Stimulated activated CD4-positive, alpha-beta T cell treated with anti-CD3 and anti-CD28 coated beads, Interleukin-1b, Interleukin-23, amount 100 ng/mL, for 4 hours (primary cell): ENCODE measurements at places on chromosomes 16 and 17.
A peak's percentile ranks its signal among the peaks of the same experiment; 100 is the strongest.

DNA sequence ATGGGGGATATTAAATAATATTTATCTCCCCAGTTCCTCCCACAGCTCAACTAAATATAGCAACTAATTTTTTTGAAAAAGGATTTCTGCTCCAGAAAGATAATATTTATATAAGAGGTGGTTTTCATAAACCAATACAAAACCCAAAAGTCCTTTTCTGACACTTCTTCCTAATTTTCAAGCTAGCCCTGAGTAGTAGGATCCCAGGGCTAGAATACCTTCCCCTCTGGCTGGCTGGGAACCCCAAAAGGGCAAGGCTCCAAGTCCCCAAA is 1.3 kb downstream of the ATP2A3 start:
- DNase-seq: no peak

DNA sequence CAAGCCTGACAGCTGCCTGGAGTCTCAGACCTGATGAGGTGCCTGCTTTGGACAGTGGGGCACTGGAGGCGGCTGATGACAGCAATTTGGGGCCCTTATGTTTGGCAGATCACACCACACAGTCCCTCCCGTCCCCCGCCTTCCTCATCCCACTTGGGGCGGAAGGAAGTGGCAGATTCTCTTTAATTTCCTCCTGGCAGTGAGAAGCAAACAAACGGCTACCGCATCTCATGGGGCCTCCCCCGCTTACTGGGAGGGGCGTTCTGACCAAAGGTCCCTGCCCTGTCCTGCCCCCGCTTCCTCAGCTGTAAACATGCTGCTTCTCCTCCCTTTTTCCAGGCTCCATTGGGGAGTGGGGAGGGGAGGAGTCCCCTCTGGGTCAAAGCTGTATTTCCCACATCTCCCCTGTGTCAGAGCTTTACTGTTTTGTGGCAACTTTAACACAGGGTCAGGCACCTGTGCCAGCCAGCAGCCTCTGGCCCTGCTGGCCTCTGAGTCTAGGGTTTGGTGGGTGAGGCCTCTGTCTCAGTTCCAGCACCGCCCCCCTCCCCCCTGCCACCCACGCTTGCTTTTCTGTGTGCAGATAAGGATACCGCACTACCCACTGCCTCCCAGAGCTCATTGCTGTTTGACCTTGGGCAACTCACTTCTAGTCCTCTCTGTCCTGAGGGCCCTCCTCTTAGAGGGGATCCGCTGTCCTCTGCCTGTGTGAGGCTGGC is 5.4 kb upstream of the NFATC3 start:
- peak; percentile 60 for DNase-seq

GRCh38 chr16:77191259-77191969 is 424 bp downstream of the MON1B start:
- DNase-seq: peak; percentile 16

DNA sequence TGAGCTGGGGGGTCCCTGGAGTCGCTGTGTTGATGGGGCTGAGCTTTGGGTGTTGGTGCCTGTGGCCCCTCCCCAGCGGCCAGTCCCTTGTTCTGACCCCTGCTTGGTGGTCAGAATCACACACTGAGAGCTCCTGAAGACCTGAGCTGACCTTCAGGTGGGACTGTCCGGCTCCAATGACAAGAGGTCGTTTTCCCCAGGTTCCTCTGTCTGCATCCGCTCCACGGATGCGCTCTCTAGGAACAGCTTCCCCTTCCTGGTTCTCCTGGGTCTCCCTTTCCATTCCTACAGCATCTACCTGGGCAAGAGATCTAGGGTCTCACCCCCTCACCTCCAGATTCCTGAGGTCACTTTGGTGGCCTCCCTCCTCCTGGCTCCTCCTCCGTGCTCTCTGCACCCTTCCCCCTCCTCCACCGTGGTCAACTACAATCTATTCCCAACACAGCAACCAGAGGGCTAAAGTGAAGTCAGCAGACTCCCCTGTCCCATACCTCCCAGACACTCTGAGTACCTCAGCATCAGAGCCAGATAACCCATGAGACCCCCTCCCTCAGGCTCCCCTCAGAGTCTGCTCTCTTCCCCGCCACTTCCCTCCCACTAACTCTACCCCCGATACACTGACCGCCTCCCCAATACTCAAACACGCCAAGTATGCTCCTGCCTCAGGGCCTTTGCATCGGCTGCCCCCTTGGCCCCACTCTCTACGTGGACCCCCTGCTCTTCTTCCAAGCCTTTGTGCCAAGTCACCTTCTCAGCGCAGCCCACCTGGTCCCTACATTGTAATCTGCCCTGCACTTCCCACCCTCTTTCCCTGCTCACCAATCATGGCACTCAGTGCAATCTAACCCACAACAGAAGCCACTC is 9.0 kb upstream of the SEC14L5 start:
- DNase-seq: no peak

DNA sequence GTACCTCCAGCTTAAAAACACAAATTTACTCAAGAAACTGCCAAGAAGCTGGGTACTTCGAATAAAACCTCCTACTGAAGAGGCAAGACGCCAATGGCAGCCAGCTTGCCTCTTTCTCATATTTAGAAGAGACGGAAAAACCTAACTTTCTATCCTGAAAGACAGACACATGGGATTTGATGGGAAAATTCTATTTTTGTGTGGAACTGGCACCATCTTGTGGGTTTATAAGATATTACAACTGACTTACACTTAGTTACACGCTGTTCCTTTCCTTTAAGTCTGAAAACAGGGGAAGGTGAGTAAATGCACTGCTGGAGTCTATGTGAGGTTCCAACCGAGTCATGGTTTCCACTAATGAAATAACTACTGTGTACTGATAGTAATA is 10.3 kb downstream of the ZNF18 start:
- DNase-seq: no peak

GRCh38 chr17:10119203-10120108 is 79.0 kb downstream of the GAS7 start:
- DNase-seq: no peak

- no peak for DNase-seq
Observed at GRCh38 chr17:38725066-38725465, 5.1 kb upstream of the CISD3 start.

DNA sequence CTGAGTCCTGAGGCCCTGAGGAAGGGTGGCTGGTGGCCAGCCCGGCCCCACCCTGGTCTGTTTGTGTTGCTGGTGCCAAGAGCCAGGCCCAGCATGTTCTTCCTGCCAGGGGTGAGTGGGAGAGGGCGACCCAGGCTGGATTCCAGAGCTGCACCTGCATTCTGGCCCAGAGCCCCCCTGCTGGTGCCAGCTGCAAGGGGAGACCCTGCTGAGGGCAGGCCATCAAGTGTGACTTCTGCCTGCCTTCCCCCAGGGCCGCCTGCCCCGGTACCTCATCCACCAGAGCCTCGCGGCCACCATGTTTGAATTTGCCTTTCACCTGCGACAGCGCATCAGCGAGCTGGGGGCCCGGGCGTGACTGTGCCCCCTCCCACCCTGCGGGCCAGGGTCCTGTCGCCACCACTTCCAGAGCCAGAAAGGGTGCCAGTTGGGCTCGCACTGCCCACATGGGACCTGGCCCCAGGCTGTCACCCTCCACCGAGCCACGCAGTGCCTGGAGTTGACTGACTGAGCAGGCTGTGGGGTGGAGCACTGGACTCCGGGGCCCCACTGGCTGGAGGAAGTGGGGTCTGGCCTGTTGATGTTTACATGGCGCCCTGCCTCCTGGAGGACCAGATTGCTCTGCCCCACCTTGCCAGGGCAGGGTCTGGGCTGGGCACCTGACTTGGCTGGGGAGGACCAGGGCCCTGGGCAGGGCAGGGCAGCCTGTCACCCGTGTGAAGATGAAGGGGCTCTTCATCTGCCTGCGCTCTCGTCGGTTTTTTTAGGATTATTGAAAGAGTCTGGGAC is 2.4 kb upstream of the TCAP start:
- DNase-seq: no peak

DNA sequence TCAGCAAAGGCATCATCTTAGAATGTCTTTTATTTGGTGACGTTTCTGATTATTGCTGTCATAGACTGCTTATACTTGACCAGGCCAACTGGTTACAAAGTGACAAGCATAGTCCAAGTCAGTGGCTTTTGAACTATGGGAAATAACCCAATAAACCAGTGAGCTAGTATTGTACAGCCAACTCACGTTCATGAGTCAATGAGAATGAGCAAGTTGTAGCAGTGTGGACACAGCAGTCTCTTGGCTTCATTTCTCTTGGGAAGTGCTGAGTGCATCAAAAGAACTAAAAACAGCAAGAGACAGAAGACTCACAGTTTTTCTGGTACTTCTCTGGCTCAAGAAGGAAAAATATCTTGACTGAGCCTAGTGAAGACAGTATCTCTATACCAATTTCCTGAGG is 36.9 kb upstream of the CRISPLD2 start:
- no peak for DNase-seq

DNA sequence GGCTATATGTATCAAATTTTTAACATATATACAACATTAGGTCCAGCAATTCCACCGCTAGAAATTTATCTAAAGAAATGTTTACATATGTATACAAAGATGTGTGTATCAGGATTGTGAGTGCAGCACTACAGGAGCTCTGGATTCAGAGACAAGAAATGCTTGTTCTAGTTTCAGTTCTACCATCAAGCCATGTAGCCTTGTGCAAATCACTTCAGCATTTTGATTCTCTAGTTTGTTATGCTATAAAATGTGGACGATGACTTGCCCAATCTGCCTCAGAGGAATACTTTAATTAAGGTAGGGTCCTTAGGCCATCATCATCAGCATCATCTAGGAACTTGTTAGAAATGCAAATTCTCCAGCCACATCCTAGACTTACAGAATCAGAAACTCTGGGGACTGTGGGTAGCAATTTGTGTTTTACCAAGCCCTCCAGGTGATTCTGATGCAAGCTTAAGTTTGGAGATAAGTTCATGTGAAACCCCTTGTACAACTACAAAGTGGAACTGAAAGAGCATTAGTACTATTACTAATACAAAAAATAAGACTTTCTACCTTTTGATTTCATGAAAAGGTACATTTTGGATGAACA is 131.2 kb upstream of the CORO6 start:
- no peak for DNase-seq

GRCh38 chr17:61152898-61153297 is 246.7 kb upstream of the TBX2 start:
- no peak for DNase-seq

- DNase-seq: peak; percentile 46
Observed at GRCh38 chr17:49696233-49696761, 11.5 kb downstream of the SLC35B1 start.

DNA sequence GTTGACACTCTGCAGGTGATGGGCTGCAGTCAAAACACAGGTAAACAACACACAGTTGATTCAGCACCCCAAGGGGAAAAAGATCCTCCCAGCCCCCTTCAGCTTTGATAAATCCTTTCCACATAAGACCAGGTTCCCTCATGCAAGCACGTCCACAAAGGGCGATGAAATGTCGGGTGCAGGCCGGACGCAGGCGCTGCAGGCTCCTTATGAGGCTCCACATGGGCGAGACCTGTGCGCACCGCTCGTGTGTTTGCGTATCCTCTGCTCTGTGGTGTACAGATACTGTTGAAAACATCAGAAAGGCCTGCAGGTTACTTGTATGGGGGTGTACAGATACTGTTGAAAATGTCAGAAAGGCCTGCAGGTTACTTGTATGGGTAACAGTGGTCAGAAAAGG is 14.4 kb upstream of the ZNF750 start:
- no peak for DNase-seq

DNA sequence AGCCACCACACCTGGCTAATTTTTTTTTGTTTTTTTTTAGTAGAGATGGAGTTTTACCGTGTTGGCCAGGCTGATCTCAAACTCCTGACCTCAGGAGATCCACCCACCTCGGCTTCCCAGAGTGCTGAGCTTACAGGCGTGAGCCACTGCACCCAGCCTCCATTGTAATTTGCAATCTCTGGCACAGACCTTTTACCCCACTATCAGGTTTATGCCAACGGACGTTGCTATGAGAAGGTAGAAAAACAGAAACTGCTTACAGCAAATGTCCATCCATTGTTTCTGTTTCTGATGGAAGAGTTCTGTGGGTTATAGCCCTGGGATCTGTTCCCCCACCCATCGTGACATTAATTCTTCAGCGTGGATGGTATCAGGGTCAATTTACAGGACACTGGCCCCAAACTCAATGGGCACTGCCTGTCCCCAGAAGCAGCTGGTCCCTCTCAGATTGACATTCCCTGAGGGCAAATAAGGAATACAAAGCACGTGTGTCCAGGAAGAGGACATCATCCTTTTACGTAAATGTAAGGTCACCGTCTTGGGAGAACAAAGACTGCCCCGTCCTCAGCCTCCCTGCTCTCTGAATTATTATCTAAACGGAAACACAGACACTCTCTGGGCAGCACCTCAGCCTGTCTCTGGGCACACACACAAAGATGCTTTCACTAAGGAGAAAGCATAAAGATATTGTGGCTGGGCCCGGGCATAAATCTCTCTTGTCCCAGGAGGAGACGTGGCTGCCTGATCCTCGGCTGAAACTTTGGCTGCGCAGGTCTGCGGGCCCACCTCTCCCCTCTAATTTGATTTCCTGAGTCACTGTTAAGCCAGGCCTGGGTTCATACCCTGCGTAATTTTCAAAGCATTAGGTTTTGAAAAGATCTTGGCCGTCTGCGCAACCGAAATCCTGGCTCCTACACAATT is 5.2 kb downstream of the KCNG4 start:
- DNase-seq: no peak

DNA sequence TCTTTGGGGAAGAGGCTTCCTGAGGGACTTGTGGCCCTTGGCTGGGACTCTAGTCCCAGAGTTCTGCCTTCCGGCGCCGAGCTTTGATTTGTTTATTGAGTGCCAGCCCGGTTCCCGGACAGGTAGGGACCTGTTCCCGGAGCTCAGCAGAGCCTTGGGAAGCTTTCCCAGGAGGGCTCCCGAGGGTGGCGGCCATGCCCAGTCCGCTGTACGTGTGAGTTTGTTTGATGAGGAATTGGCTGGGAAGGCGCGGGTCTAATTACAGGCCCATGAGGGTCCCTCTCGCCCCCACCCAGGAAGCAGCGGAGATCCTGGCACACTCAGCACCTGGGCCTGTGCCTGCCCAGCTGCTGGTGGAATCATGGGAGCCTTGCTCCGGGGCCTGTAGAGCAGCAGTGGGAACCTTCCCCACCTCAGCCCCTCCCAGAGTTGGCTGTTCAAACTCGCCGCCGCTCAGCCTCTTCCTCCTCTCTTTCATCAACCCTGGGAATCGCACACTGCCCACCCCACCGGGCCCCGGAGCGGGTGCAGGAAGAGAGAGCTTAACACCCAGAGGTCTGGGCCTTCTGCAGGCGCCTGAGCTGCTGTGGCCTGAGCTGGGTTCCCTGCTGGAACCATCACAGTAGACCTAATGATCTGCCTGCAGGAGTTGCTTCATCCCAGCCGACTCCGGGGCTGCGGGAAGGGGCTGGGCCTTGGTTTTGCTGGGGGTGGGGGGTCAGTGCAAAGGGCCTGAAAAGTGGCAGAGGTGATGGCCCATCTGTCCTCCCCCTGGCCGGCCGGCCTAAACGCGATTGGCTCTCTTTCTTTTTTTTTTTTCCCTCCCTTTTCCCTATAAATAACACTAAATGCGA is 313.7 kb downstream of the SEC14L1 start:
- no peak for DNase-seq
